NCI-H2171 (cell line): ENCODE measurements at places on chromosomes 4 and X.

- DNase-seq: no peak
Measured at GRCh38 chr4:8939160-8939839, 67.7 kb upstream of the HMX1 start.

DNA sequence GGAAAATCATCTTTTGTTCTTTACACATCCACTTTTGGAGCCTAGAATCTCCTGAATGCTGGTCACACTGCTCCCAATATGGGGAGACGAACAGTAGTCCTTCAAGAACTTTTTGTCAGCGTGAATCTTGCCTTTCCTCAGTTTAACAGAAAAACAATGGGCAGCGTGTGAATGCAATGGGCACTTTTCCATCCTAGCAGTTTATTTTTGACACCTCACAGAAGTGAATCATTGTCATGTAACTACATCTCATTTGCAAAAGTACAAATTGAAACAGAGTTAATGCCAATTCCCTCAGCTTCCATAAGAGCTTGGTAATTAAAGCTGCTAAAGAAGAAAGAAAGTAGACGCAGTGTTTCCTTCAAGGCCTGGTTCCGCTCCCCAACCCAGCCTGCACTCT lies 85.5 kb downstream of the DRD5 start:
- DNase-seq: no peak

DNA sequence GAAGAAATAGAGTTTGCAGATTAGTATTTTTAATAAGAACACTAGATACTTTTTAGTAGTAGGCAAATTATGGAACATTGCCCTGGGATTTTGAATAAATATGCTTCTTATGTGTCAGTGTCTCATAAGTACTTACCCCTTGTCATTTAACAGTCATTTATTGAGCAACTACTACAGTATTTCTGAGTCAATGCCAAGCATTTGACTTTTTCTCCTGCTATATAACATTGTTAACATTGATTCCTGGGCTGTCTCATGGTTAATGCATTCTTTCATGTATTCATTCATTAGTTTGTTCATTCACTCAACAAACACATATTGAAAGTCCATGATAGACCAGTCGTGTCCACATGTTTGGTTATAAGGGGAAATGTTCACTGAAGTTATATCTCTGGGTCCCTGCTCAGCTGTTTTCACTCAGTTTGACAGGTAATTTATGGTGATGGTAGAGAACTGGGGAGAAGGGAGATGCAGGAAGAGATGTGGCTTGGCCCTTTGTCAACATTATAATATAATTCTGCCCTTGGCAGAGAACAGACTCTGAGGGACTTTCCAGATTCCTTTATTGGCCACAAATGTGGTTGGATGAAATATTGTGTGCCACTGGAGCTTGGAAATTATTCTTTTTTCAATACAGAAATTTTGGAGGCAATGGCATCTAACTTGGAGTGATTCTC lies 49.8 kb downstream of the OSTC start:
- no peak for DNase-seq

DNA sequence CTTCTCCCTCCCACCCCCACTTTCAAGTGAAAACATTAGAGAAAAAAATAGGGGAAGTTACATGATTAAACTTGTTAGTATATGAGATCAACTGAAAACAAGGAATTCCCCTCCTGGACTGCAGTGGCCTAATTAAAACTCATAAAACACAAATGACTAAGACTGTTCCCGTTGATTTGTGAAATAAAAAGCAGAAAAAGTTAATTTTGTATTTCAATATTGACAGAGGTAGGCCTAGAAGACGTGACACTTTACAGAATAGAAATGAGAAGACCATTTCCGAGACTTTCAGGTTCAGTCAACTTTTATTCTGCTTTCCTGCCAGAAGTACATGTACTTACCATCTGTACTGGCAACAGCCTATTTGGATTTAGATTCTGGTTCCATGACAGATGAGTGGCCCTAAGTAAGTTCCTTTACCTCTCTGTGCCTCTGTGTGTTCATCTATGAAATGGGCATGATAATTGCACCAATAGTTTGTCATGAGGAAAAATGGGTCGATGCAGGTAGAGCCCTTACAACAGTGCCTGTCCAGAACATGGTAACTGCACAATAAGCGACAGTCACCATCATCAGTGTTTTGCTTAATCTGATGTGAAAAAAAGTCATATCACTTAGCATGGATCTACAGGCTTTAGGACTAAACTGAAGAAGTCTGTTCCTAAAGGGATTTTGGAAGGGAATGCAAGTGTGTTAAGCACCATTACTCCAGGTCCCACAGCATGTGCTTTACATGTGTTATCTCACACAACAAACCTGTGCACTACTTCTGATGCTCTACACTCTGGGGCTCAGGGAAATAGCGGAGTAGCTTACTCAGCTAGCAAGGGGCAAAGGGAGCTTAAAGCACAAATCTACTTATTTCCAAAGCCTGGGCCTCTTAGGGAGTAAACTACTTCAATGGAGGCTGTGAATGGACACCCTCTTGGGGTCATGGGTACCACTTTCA lies 562.3 kb upstream of the DIPK2B start:
- DNase-seq: no peak

DNA sequence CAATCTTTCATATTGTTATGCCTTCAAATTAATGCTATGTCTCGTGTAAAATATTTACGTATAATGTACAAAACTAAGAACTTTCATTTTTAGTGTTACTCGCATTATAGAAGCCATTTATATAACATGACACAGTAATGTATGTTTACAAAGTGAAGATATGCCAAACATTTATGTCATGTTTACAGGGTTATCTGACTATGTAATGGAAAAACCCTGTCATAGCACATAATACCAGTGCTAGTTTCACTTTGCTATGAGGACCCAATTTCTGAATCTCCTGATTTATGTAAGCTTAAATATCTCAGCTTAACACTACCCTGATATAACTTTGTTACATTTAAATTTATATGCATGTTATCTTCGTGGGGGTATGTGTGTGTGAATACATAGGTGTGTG lies 233.1 kb downstream of the FAT4 start:
- DNase-seq: no peak

- DNase-seq: no peak
Measured at GRCh38 chr4:145533001-145533400, 51.3 kb downstream of the SMAD1 start.

- no peak for DNase-seq
Measured at GRCh38 chrX:107324493-107325310, 118.3 kb downstream of the DNAAF6 start.

DNA sequence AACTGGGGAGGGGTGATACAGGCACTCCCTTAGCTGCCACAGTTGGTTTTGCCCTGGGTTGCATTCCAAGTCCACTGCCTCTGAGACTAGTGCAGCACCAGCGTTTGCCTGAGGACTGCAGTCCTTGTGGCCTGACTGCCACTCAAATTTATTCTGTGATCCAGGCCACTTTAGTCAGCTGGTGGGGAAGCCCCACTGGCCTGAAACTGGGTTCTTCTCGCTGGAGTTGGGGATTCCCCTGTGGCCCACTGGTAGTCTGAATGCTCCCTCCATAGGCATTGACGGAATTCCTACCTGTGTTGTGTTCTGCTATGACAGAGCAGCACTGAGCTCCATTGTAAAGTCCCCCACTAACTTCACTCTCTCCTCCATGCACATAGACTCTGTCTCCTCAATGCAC lies 63.8 kb downstream of the PTPN13 start:
- no peak for DNase-seq

GRCh38 chr4:160894809-160895208 lies 1269.0 kb downstream of the FSTL5 start:
- no peak for DNase-seq

DNA sequence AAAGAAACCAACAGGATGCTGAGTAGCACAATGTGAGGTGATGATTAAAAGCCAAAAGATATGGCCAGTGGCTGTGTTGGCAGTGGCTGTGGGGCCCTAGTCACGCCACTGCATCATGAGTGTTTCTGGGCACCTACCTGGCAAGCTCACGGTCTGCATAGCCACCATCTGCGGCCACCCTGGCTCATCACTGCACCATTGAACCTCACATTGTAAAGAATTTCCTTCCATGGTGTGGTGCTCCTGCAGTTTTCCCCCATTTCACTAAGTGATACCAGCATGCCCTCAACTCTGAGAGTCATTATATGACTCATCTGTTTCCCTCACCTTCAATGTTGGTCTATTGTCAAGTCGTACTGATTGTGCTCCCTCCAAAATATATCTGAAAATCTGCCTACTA lies 45.5 kb upstream of the CLNK start:
- DNase-seq: no peak

DNA sequence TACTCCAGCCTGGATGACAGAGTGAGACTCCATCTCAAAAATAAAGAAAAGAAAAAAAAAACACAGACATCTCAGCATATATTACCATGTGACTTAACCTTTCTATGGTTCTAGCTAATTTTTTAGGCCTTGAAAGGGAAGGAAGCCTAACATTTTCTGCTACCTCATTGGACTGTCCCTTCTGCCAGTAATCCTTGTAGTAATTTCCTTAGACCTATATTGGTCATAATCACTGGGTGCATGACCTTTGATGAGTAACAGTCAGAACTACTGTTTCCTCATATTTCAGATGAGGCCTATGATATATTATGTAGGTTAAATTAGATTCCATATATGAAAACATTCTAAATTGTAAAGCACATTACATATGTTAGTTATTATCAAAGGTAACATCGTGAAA lies 9.6 kb downstream of the XIAP start:
- no peak for DNase-seq

DNA sequence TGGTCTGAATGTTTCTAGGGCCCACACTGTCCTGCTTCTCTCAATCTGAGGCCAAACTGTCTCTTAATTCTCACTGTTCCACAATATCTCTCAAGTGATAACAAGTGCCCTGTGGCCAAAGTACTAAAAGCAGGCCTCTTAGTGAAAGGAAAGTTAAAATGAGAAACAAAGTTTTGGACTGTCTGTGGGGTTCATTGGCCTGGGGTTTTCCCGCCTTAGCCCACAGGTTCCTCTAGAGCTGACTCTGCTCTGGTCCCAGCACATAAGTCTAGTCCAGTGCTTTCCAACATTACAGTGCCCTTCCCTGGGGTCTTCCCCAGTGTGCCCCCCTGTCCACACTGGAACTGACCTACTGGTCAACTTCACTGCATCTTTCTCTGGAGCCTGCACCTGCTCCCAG lies 6.3 kb downstream of the MAGEB1 start:
- no peak for DNase-seq

GRCh38 chr4:184200296-184200695 lies 17.4 kb downstream of the ENPP6 start:
- no peak for DNase-seq

GRCh38 chrX:17977696-17978095 lies 116.6 kb upstream of the RAI2 start:
- no peak for DNase-seq

- DNase-seq: no peak
Measured at GRCh38 chr4:145326491-145326890, 146.1 kb upstream of the OTUD4 start.

DNA sequence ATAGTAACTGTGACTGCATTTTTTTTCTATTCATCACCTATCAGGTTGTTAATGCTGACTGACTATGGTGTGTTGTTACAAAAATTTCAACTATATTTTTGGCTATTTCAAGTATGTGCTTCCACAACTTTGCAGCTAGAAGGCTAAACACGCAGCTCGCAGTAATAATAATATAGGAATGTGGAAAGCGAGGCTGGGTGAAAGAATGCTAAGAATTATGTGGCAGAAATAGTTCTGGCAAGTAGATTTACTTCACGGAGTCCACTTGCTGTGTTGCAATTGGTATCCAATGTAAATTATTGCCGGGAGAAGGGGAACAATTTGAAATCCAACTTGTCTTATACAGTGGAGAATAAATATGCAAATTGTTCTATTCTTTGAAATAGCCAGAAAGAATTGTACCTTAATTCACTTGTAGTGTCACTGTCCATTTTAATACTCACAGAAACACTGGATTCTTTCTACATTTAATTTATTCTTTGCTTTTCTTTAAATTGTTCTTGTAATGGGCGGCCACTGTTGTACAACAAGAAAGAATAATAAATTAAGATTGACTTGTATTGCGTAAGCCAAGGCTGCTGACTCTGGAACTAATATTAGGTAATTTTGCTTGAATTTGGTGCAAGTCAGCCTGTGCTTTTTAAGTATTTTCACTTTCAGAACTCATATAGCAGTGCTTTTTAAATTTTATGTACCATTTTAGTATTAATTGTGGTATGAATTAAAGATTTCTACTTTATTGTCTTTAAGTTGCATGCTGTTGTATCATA lies 154.9 kb downstream of the FRMPD4 start:
- no peak for DNase-seq

DNA sequence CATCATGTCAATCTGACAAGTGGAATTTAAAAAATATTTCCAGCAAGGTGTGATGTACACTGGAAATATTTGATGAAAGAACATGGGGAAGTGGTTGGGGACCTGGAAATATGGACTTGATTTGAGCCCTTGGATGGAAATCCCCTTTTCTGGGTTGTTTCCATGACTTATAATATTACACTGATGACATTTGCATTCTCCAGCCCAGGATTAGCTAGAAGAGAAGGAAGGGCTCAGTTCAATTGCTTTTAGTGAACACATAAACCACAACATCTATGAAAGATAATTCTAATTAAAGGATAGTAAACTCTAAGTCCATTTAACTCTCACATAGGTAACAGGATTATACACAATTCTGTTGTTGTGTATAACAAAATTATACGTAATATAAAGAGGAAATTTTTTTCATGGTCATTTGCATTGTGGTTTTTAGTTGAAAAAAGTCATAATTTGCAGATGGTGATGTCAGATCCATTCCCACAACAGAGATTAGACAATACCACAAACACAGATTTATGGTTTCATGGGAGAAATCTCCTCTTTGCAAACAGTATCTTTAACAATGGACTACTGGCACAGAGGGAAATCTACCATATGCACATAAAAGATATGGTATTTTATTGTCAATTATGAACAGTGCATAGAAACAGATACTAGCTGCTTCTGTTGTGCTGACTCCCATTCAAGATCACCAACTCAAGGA lies 126.5 kb downstream of the DKK2 start:
- DNase-seq: no peak

- no peak for DNase-seq
Measured at GRCh38 chr4:130478406-130478805, 1382.5 kb downstream of the C4orf33 start.

- no peak for DNase-seq
Measured at GRCh38 chr4:4594285-4594920, 52.6 kb upstream of the STX18 start.

- DNase-seq: no peak
Measured at GRCh38 chr4:113972781-113973180, 6.7 kb downstream of the ARSJ start.
